PC-9 (cell line): ENCODE measurements at places on chromosomes 4 and X. TPM values are rescaled to one million over a fixed set of nuclear protein-coding genes. Genes with fewer than 3 reads are reported as not detected.

The MAGED4 gene
- total RNA-seq, result not detected in 2 replicates

The RBM46 gene
- not detected in 2 replicates for total RNA-seq

The NAA11 gene
- total RNA-seq, result not detected in 2 replicates

GRCh38 chr4:1588306-1588705, 95.8 kb downstream of the FAM53A start:
- no peak overlapping the region for H3K4me3 ChIP-seq
- no peaks in the 10 kb centered on the region for H3K4me1 ChIP-seq
- DNase-seq, result no peak
- no peaks in the 10 kb centered on the region for H3K36me3 ChIP-seq
- H3K27me3 ChIP-seq, result peaks cover 76% of the 10 kb centered on the region

GRCh38 chr4:114281164-114281960, 301.9 kb upstream of the ARSJ start:
- no peak overlapping the region for H3K27ac ChIP-seq
- no peaks in the 10 kb centered on the region for H3K36me3 ChIP-seq
- H3K27me3 ChIP-seq, result no peaks in the 10 kb centered on the region
- no peak overlapping the region for H3K4me3 ChIP-seq
- H3K4me1 ChIP-seq, result no peaks in the 10 kb centered on the region

DNA sequence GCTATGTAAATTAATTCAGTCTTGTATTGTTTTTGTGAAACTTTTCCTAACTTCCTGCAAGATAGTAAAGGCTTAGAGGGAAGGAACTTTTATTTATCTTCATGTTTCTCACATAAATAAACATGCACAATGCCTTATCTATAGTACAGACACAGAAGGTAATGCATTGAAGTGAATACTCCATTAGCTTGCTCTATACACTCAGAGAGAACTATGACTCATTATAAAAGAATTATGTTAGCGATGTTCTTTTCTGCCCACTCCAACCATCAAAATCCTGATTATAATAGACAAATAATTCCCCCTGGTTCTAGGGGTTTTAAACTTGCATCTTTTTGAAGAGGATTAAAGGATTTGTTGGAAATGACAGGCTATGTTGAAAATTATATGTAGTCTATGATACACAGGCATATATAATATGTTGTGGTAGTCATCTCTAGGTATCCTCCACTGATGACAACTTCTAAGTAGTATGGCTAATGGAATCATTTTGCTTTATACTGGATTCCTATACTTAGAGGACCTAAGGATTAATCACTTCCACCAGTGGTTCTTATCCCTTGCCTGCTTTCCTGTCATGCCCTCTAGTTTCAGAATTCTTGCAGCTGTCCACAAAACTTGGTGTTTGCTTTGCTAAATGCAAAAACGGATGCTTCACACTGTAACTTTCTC, 115.7 kb downstream of the NDST4 start:
- no peak for DNase-seq
- no peaks in the 10 kb centered on the region for H3K27me3 ChIP-seq
- H3K4me3 ChIP-seq, result no peak overlapping the region
- H3K36me3 ChIP-seq, result no peaks in the 10 kb centered on the region
- H3K27ac ChIP-seq, result no peak overlapping the region
